Smooth muscle cell of bladder (primary cell): ENCODE measurements at places on chromosomes 13 and 19. TPM values are rescaled to one million over a fixed set of nuclear protein-coding genes. Genes with fewer than 3 reads are reported as not detected.

SUPT5H gene
- total RNA-seq = 50.3 and 67.6 TPM in 2 replicates

FFAR3 gene
- total RNA-seq = 0.09 and 0.14 TPM in 2 replicates

NCCRP1 gene
- total RNA-seq = not detected in 2 replicates

FXYD5 gene
- total RNA-seq = 24.1 and 24.6 TPM in 2 replicates

PRTN3 gene
- total RNA-seq = not detected in 2 replicates

LMTK3 gene
- 0.09 and 0.14 TPM in 2 replicates for total RNA-seq

HCST gene
- 1.00 and 2.8 TPM in 2 replicates for total RNA-seq

MIA gene
- 0.18 TPM in 1 of 2 replicates, not detected in the other for total RNA-seq

OLFM2 gene
- 2.8 and 4.8 TPM in 2 replicates for total RNA-seq

FSTL3 gene
- total RNA-seq = 43.2 and 92.6 TPM in 2 replicates

SRRM5 gene
- not detected in 2 replicates for total RNA-seq

KCNRG gene
- total RNA-seq = 4.6 and 7.7 TPM in 2 replicates

IL11 gene
- 5.4 and 8.0 TPM in 2 replicates for total RNA-seq

TSKS gene
- total RNA-seq = 0.85 and 1.6 TPM in 2 replicates

CGB5 gene
- not detected in 2 replicates for total RNA-seq

KLK4 gene
- total RNA-seq = not detected in 2 replicates

KLK8 gene
- total RNA-seq = not detected in 2 replicates

C19orf38 gene
- 0.09 and 0.28 TPM in 2 replicates for total RNA-seq

IGSF23 gene
- total RNA-seq = not detected in 2 replicates

SIGLEC12 gene
- total RNA-seq = not detected in 2 replicates

CYP2A6 gene
- total RNA-seq = not detected in 2 replicates

MZT1 gene
- total RNA-seq = 4.8 and 5.0 TPM in 2 replicates

CALR3 gene
- total RNA-seq = 0.14 TPM in 1 of 2 replicates, not detected in the other

PPM1N gene
- total RNA-seq = 1.4 and 2.6 TPM in 2 replicates

C13orf42 gene
- total RNA-seq = not detected in 2 replicates

WDR87 gene
- not detected in 2 replicates for total RNA-seq

ZNF625 gene
- total RNA-seq = 12.5 and 13.8 TPM in 2 replicates
